NCI-H187 treated with DMSO at 0.1 percent for 48 hours (cell line): ENCODE measurements at places on chromosomes 3 and 15.
A peak's percentile ranks its signal among the peaks of the same experiment; 100 is the strongest.

DNA sequence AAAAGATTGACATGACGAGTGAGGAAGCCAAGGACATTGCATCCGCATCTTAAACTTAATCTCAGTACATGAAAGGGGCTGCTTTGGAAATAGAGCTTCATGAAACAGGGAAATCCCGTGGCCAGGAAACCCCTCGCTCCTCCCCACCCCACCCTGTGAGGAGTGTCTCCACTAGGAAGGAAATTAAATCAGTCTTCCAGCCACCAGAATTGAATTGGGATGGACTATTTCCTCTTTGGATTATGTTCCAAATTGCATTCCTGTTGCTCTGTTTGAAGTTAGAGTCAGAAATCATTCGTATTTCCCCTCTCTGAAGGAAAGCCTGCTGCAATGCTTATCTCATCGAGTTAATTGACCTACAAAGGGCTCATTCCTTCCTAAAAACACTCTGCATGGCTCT lies 35.8 kb downstream of the CLDN11 start:
- DNase-seq = no peak

DNA sequence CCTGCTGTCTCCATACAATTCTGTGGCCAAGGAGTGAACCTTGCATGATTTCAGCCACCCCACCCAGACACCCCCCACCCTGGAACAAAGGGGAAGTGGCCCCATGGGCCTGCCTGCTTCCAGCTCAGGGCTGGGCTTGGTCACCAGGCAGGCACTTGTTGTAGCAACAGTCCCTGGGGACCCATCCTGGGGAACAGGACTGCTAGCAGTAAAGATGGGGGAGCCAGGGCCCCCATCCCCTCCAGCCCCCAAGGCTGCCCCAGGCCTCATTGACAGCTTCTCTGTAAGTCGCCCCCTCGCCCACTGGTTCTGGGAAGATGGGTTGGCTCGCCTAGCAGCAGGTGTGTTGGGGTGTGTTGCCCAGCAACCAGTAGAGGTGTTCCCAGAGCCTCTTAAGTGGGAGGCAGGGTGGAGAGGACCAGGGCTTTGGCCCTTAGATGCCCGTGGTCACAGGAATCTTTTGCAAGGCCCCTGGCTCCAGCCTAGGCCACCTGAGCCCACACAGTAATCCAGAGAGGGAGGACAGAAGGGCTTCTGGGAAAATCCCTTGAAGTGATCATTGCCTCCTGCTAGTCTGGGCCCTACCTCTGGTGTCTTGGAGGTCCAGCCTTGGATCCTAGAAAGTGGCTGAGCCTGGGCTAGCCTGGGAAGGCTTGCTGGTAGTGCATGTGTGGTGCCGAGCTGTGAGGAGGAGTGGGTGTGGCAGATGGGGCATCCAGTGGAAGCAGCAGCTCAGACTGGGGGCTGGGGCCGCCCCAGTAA lies 48.9 kb downstream of the CYP11A1 start:
- peak; percentile 47 for DNase-seq

DNA sequence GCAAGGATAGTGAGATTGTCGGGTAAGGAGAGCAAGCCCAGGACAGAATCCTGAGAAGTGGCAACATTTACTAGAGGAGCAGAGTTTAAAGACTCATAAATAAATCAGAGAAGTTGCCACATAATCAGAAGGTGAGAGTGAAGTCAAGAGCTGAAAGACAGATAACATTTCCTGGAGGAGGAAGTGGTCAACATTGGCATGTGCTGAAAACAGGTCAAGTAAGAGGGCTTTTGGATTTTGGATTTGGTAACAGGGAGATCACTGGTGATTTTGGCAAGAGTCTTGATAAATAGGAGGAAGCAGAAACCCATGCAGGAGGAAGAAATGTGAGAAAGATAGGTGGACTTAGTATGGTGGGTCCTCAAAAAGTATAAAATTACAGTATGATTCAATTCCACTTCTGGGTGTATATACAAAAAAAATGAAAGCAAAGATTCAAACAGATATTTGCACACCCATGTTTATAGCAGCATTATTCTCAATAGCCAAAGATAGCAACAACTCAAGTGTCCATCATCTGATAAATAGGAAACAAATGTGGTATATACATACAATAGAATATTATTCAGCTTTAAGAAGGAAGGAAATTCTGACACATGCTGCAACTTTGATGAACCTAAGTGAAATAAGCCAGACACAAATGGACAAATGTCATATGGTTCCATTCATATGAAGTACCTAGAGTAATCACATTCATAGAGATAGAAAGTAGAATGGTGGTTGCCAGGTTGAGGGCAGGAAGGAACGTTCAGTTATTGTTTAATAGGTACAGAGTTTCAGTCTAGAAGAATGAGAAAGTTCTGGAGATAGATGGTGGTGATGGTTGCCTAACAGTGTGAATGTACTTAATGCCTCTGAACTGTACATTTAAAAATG lies 27.3 kb upstream of the MBNL1 start:
- no peak for DNase-seq

GRCh38 chr3:66553441-66554113 lies 52.8 kb upstream of the LRIG1 start:
- DNase-seq = no peak

GRCh38 chr15:60137711-60138396 lies 133.7 kb downstream of the FOXB1 start:
- DNase-seq = no peak

DNA sequence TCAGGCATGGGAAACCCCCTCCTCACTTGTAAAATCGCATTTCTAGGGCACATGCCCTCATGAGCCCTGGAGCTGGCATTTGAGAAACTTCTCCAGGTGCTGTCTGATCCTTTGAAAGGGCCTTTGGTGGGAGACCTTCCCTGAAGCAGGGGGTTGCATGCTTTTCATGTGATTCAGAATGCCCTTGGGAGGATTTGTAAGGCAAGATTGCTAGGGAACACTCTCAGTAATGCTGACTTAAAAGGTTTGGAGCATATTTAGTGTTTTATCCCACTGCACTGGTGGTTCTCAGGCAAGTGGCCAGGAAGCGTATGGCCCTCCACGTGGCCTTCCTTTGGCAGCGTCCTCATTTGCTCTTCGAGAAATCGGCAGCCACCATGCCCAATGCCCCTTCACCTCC lies 164.1 kb downstream of the ARRDC4 start:
- no peak for DNase-seq

DNA sequence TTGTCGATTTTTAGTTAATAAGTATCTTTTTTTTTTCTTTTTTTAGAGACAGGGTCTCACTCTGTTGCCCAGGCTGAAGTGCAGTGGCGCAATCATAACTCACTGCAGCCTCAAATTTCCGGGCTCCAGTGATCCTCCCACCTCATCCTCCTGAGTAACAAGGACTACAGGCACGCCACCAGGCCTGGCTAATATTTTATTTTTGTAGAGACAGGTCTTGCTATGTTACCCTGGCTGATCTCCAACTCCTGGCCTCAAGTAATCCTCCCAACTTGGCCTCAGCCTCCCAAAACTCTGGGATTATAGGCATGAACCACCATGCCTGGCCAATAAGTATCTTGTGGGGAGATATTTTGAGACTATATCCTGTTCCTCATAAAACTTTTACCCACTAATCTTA lies 29.4 kb upstream of the ARID3B start:
- no peak for DNase-seq

DNA sequence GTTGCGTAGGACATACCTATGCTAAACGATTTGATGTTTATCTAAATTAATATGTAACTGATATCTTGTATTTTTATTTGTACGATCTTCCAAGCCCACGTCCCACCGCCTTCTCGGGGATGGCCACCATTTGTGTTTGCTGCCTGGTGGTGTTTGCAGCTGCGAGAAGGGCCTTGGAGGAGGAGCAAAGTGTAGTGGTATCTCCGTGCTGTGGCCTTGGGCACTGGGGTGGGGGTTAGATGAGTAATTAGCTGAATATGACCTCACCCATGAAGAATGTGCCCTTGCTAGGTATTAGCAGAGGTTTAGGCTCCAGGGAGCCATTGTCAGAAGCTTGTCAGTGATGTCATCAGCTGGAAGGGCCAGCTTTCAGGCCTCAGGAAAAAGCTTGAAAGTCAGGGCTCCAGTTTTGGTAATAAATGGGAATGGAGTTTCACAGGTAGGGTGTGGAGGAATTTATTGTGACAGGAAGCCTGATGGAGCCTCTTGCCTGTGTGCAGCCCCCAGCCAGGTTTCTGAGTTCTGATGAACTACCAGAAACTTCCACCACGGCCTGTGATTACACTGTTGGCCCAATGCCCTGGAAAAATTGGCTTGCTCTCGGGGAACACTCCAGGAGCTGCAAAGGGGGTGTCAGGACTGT lies 41.0 kb downstream of the FLNB start:
- DNase-seq = no peak

DNA sequence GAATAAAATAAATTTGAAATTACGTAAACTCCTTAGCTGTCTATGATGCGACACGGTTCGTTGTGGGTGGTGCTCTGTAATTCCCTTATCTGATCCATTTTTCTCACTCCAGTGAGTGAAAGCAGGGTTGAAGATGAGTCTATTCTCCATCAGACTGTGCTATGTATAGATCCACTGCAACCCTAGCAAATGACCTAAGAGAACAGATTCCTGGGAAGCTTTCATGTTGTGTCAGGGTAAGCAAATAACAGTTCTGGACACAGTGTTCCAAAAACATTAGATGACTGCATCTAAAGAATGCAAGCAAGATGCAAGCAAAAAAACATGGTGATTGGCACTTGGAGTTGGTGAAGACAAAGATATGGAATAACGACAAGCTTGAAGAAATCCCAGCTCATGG lies 239.3 kb downstream of the SLC9A9 start:
- no peak for DNase-seq

- no peak for DNase-seq
These were observed 30.8 kb downstream of the IRAK2 start for GRCh38 chr3:10195366-10196089.

DNA sequence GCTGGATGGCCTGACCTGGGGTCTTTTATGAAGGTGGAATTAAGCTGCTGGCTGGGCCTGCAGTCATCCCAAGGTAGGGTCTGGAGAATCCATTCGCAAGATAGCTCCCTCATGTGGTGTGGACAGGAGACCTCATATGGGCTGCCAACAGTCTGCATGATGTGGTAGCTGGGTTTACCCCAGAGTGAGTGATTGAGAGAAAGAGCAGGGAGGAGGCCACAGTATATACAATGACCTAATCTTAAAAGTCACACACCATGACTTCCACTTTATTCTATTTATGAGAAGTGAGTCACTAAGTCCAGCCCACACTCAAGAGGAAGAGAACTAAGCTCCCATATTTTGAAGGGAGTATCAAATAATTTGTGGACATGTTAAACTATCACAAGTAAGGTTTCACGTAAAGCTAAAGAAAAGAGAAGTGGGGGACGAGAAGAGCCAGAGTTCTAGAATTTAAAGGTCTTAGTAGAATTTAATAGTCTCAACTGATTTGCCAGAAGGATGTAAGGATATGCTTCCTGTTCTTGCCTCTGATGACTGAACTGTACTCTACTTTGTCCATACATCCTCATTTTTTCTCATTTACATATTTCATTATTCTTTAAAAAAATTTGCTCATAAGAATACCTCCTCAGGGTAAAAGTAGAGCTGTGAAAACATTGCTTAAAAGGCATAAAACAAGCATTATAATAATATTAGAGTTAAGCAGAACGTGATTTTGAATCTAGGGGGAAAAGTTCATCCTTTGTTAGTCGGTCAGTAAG lies 184.4 kb downstream of the PEX5L start:
- no peak for DNase-seq

DNA sequence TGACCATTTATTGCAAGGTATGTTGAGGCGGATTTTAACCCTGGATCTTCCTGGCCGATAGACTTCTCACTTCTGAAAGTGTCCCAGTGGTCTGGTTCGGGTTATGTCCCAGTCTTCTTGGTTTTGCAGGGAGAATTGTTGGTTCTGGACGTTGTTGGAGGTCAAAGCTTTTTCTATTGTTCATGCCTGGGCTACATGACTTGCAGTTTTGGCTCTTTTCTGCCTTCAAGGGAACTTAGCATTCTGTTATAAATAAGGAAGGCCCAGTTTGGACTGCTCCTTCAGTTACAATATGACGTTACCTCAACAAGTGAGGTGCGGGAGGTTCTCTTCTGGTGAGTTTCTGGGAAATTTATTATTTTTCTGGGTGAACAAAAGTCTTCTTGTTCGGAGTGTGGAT lies 614.3 kb downstream of the DIPK2A start:
- DNase-seq = no peak

- no peak for DNase-seq
These were observed 153.3 kb downstream of the EPHA3 start for GRCh38 chr3:89260721-89261120.

- no peak for DNase-seq
These were observed 492.4 kb downstream of the FHIT start for GRCh38 chr3:60758831-60759230.

- DNase-seq = no peak
These were observed 33.7 kb downstream of the ST6GAL1 start for GRCh38 chr3:186964071-186964470.

DNA sequence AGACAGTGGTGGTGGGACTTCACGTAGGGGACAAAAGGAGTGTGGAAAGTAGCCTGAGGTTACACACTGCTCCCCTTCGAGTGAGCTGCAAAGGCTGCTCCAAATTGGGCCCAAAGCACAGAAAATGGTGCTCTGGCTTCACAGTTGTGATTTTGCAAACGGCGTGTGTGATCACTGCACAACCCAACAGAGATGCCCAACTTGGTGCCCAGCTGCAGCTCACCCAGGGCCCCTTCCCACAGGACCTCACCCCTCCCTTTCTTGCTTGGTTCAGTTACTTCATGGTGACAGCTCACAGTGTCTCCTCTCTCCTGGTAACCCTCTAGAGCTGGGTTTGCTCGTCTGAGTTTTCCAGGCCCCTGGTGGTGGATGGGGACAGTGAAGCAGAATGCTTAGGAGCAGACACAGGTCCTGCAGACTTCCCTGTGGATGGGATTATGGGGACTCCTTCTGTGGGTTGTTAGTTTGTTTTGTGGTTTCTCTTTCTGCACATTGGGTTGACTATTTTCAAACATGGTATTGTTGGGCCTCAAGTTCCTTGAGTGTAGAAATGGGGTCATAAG lies 98.3 kb downstream of the TOP2B start:
- no peak for DNase-seq

- DNase-seq = no peak
These were observed 38.7 kb downstream of the FEM1B start for GRCh38 chr15:68316061-68316804.

GRCh38 chr3:134306320-134306719 lies 55.7 kb upstream of the RYK start:
- no peak for DNase-seq

- DNase-seq = no peak
These were observed 34.2 kb upstream of the SPTBN5 start for GRCh38 chr15:41928100-41928499.

DNA sequence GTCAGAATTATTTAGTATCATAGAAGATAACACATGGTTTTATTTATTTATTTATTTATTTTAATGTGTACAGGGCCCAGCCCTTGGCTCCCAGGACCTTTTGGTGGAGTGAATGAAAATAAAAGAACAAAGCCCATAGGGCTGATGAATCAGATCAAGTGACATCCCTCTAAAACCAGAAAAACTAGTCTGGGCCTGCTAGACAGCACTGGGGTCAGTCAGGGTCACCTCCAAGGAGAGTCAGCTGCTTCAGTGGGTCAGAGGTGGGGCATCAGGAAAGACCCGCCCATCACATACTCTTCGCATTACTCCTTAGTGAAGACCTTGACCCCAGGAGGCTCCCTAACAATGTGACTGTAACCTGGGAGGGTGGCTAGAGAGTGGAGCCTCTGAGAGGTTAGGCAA lies 12.8 kb downstream of the PPCDC start:
- DNase-seq = no peak
